ENCODE measurements at places on chromosomes 6 and 20.

DNA sequence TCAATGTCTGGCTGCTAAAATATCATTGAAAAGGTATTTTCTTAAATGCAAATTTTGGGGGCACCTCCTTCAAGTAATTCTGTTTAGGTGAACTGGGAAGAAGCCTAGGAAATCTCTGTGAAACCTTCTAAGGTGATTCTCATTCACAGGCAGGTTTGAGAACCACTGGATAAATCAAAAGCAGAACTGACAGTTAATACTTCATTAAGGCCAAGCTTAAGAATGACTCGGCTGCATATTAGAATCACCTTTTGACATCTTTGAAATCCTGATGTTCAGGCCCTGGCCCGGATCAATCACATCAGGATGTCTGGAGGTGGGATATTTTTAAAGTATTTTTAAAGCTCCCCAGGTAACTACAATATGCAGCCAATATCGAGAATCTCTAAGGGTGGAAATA is 50.6 kb downstream of the FKBP1C start:
- DNase-seq: no peak

DNA sequence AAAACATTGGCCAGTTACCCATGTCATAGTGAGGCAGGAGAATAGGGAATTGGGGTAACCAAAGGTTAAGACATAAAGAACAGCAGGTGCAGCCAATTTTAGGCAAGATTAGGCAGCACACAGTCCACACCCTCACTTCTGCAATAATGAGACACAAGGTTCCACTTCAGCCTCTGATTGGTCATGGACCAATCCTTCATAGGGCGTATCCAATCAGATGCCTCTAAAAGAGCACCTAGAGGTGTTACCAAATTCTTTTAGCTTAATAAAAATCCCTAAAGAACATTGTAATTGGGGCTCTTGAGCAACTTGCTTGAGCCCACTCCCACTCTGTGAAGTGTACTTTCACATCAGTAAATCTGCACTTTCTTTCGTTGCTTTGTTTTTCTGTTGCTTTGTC is 302.4 kb downstream of the PREX1 start:
- DNase-seq: no peak

DNA sequence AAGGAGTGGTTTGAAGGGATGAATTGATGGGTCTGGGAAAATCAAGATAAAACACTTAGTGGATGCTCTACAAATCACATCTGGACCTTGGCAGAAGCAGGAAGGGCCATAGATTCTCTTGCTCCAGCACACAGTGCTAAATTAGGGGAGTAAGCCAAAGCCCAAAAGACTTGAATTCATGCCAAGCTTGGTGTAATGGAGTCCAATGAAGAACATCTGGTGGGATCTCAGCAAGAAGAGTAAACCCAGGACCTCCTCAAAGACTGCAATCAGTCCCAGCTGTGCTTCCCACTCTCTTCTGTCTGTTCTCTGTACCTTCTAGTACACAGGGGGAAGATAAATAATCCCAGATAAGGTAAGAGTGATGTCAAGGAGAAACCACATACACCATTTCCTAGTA is 683.4 kb downstream of the RNF144B start:
- no peak for DNase-seq

DNA sequence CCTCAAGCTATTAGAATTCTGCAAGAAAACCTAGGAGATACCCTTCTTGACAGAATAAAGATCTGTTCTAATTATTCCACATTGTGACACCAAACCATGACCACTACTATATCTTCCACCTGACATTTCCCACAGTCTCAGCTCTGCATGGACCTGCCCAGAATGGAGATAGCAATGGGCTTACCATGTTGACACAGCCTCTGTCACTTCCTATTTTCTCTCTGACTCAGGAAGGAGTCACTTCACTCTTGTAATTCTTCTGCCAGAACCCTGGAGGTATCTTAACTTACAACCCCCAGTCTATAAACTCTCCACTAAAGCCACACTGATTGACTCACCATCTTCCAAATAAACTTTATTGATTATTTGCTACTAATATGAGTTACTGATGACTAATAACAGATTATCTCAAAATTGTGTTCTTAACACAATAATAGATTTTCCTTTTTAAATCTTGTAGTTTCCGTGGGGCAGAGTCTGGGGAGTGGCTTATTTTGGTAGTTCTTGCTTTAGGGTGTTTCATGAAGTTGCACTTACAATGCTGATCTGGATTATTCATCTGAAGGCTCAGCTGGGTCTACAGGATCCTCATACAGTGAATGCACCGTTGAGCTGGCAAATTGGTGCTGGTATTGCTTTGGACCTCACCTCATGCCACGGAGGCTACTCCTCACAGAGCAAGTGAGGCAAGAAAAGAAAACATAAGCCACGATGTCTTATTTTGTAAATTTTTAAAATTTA is 869.9 kb downstream of the KIF16B start:
- DNase-seq: no peak

- no peak for DNase-seq
Measured at GRCh38 chr6:79842376-79843040, 104.8 kb downstream of the ELOVL4 start.

DNA sequence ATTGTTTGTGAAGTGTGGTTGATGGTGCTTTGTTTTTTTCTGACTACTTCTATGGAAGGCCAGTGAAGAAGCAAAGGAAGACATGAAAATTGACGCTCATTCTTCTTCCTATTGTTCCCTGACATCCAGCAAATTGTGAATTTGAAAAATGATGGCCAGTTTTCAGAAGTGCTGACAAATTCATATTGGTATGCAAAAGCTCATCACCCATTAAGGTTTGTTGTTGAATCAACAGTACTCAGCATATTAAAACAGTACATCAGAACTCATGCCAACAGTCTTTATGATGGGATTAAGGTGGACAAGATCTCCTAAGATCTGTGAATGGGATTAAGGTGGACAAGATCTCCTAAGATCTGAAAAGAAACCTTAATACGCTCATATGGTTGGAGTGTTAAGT is 1.0 kb upstream of the MTG2 start:
- DNase-seq: no peak

DNA sequence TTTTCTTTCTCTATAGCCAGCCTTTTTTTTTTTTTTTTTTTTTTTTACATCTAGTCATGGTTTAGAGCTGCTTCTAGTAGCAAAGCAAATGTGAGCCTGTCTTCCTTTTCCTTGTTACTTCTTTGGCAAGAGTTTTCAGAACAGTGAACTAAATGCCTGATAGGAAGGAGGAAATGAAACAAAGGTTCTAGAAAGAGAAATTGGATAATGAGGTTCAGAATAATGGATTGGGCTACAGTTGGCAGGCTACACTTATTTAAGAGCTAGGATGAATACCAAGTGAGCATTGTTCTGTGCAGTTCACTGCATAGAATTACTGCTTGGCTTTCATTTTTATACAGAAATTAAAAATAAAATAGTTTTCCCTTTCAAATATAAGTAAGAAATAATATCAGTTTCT is 78.6 kb downstream of the HIVEP1 start:
- DNase-seq: no peak

DNA sequence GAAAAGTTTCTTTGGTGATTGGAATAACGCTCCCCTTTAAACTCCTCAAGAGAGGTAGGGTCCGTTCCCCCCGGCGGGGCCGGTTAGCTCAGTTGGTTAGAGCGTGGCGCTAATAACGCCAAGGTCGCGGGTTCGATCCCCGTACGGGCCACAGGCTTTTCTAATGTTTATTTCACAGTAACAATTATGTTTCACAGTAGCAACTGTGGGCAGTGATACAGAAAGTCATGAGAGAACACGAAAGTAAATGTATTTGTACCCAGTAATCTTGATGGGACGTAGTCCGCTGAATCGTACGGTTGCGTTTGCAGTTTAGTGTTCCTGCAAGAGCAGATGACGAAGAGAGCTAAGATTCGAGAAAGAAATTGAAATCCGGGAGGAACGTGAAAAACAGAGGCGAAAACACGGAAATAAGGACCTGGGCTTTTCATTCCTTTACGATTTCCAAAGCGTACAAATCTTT is 505.5 kb downstream of the PRIM2 start:
- DNase-seq: no peak

DNA sequence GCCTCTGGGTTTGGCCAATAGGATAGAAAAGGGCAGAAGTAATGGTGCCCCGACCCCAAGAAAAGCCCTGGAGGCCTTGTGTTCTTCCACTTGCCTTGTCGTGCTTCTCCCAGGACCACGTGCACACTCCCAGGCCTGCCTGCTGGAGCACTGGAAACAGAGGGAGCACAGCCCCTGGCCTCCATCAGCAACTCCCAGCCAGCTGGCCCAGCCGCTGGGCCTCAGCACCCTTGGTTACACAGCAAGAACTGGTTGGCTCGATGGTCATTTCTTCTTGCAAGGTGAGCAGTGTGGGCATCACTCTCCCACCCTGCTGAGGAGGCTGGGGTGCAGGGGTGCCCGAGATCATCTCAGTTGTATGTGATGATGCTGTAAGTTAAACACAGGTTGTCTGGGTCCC is 69.2 kb upstream of the CST7 start:
- DNase-seq: no peak

GRCh38 chr6:45587229-45588060 is 209.7 kb upstream of the SUPT3H start:
- DNase-seq: no peak

GRCh38 chr6:16722630-16723029 is 38.6 kb downstream of the ATXN1 start:
- DNase-seq: no peak

DNA sequence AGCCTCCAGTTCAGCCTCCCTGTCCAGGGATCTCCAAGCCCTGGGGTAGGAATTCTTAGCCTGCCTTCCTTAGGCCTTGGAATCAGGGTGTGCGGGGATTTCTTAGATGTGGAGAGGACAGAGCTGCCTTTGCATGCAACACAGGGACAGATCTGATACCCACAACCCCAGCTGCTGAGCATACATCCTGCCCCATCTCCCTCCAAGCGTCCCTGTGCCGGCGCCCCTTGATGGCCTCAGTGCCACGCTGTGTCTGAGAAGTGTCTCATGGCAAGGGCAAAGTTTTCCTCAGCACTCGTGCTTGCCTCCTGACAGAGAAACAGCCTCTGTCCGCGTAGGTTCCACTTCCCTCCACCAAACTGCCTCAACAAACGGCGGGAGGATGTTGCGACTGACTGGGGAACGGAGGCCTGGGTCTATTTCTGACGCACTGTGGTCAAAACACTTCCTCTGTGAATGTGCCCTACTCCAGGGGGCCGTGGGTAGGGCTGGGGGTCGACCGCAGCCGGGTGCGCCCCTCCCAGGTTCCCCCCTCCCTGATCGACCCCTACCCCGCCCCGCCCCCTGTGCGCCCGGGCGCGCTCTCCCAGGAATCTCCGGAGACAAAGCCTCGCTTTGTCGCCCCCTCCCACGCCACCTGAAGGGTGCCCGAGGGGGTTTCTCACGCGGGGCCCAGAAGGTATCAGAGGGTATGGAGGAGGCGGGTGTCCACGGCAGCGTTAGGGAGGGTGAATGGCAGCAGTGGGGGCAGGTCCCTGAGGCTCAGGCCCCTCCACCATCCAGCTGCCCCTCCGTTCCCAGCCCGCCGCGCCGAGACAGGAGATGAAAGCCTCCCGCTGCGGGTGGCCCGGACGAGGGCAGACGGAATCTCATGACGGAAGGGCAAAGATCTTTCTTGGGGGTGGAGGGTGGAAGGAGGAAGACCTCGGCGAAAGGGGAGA is 806 bp downstream of the MICAL1 start:
- no peak for DNase-seq

DNA sequence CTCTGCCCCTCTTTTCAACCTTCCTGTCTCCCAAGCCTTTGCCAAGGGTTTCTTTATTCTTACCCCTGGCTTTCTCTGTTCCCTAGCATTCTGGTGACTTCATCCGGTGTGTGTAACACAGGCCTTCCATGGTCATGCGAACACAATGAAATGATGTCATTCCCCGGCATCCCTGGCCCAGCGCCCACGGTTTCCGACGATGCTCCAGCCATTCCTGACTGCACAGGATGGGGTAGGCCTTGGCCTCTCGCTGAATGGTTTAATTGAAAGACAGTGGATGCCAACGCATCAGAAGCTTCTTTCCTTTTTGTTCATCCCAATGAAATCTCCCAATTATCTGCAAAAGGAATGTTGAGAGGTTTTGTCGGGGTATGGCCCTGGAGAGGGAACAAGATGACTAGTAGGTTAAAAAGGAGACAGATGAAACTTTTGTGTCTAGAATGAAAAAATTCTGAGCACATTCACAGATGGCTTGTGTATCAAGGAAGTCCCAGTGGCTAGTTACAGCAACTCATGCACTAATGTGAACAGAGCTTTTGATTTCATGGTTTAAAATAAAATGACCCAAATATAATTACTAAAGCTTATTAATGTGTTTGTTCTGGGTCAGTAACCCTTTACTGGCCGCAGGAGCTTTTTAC is 655.0 kb downstream of the QKI start:
- DNase-seq: no peak

DNA sequence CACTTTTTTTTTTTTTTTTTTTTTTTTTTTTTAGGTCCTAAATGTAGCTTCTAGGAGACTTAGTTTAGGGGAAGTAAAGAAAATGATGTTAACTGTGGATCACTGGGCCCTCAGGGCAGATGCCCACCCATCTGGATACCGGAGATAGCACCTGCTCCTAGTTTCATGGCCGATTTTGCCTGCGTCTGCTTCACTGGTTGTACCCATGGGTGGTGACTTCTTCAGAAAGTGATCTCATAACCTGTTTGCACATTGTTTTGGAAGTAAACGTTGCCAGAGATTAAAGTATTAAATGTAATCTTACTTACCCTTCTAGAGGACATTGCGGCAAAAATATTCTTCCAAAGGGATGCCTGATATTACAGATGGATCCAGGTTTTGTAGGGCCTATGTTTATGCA is 79.8 kb upstream of the SGK1 start:
- no peak for DNase-seq

- no peak for DNase-seq
Measured at GRCh38 chr6:139037490-139037889, 8.9 kb downstream of the ABRACL start.

DNA sequence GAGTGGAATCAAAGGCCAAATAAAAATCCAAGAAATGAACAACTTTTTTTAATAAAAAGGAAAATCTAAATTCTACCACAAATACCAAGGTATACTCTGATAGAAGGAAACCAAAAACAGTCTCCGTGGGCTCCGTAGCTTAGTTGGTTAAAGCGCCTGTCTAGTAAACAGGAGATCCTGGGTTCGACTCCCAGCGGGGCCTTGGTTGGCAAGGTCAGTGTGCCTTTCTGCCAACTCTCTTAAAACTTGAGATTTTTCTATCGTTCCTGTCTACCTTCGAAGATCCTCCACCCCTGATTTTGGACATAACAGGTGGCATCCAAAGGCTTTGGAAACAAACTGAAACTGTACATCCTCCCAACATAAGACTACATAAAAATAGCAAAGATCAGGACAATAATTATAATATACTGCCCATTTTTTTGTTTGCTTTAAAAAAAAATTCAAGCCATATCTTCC is 197.9 kb downstream of the TRIM27 start:
- DNase-seq: no peak

GRCh38 chr6:140663772-140664171 is 1289.3 kb upstream of the CITED2 start:
- DNase-seq: no peak

- no peak for DNase-seq
Measured at GRCh38 chr6:25318589-25318988, 39.4 kb downstream of the CARMIL1 start.

GRCh38 chr6:156279261-156279969 is 497.8 kb upstream of the ARID1B start:
- DNase-seq: no peak

DNA sequence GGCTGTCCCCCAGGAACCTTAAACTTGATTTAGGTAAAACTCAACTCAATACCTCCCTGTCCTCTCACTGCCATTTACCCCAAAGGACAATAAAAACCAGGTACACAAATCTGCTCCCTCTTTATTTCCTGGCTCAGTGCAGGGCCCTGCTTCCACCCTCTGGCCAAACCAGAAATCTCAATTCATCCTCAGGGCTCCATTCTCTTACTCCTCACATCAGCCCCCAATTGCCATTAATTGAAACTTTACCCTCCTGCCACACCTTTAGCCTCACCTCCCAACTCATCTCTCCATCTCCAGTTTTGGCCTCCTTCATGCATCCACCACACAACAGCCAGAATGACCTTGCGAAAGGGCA is 10.5 kb downstream of the ZBTB2 start:
- no peak for DNase-seq

All from NCI-H1930 (cell line).